ENCODE measurements at places on chromosomes 7 and 10. TPM values are rescaled to one million over a fixed set of nuclear protein-coding genes. Genes with fewer than 3 reads are reported as not detected.

ERVW-1 gene
- total RNA-seq = not detected

UNC5B gene
- 0.06 TPM for total RNA-seq

MUC3A gene
- not detected for total RNA-seq

CADPS2 gene
- total RNA-seq = not detected

IFIT1B gene
- total RNA-seq = 0.29 TPM
